Inflammatory macrophage (primary cell): ENCODE measurements at places on chromosomes 5 and 9.

- DNase-seq, result peak; percentile 17
These were observed 457.3 kb downstream of the RAB3C start for GRCh38 chr5:59040024-59040803.

- no peak for DNase-seq
These were observed 21.1 kb downstream of the ANKDD1B start for GRCh38 chr5:75632321-75632720.

GRCh38 chr9:111151537-111151936, 113.3 kb upstream of the LPAR1 start:
- DNase-seq, result peak; percentile 15

DNA sequence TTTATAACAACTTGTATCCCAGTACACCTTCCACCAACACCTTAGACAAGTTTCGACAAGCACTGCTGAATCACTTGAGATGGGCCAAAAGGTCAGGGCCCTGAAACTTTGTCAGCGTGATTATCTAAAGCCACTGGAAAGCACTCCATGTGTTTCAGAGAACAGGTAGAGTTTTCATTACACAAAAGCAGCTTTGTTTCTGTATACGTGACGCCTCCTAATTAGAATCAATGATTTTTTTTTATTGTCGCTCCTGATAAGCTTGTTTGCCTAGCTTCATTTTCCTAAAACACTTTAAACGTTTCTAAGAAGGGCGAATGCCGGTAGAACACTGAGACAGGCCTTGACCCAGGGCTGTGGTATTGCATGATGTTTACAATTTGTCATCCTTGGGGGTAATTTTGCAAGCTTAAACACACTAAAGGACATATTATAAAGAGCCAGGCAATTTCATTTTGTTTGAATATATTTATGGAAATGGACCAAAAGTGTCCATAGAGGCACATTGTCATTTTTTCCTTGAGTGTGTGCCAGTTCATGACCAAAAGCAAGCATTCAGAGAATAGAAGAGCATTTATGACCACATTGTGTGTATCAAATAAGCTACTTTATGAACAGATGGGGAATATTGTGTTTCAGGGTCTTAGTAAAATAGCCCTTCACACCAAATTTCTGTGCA, 193.6 kb downstream of the GLIS3 start:
- no peak for DNase-seq
